Activated T-helper 17 cell treated with anti-CD3 and anti-CD28 coated beads, Interleukin-2, amount 50 U/mL, for 72 hours (primary cell): ENCODE measurements at places on chromosomes 12 and 14. TPM values are rescaled to one million over a fixed set of nuclear protein-coding genes. Genes with fewer than 3 reads are reported as not detected.

Gene CABP1
- 6.9 TPM for total RNA-seq

Gene MIP
- not detected for total RNA-seq

Gene BCL11B
- total RNA-seq: 52.9 TPM

Gene APOF
- total RNA-seq: not detected

Gene SRRM4
- not detected for total RNA-seq

Gene CTSG
- total RNA-seq: not detected

Gene SLC39A2
- total RNA-seq: 0.30 TPM

Gene RESF1
- total RNA-seq: 88.3 TPM

Gene TMTC1
- total RNA-seq: not detected

Gene KRT1
- total RNA-seq: not detected

Gene BEGAIN
- 2.4 TPM for total RNA-seq

Gene SERPINA1
- 160 TPM for total RNA-seq

Gene DHRS4L2
- total RNA-seq: 15.8 TPM

Gene KRT77
- total RNA-seq: not detected

Gene TAS2R8
- not detected for total RNA-seq

Gene PLA2G1B
- not detected for total RNA-seq

Gene SDR9C7
- not detected for total RNA-seq

Gene IL23A
- total RNA-seq: 67.1 TPM

Gene LHX5
- not detected for total RNA-seq

Gene TAS2R13
- 2.1 TPM for total RNA-seq

Gene KNTC1
- 148 TPM for total RNA-seq

Gene RERGL
- not detected for total RNA-seq

Gene FLVCR2
- total RNA-seq: 8.5 TPM

Gene LRRIQ1
- total RNA-seq: not detected

Gene OTX2
- total RNA-seq: not detected

Gene CELA1
- total RNA-seq: not detected
